ENCODE measurements at places on chromosomes 3 and 15. TPM values are rescaled to one million over a fixed set of nuclear protein-coding genes. Genes with fewer than 3 reads are reported as not detected.

DNA sequence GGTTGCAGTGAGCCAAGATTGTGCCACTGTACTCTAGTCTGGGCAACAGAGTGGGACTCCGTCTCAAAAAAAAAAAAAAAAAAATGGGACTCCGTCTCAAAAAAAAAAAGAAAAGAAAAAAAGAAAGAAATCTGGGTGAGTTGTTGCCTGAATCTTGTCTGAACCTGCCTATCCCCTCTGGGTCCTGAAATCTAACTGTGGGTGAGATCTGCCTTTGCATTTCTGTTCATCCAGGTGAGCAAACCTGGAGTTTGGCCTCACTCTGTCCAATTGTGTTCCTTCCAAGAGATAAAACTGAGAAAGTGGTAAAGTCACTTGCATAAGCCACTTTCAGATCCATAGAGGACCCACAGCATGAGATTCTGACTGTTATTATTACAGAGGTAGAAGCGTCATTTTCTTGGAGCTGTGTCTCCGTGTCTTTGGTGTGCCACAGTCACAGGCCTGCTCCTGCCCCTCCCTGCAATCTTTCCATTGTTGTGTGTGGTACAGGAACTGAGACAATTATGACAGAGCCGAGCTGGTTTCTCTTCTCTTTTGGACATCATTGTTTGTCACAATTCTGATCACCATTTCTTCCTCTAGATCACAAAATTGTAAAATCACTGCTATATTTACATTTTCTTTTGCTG is 235.9 kb downstream of the LPP start:
- no peak overlapping the region for H3K27ac ChIP-seq
- no peaks in the 10 kb centered on the region for H3K27me3 ChIP-seq
- H3K4me3 ChIP-seq: no peak overlapping the region
- H3K4me1 ChIP-seq: no peaks in the 10 kb centered on the region

- DNase-seq: no peak
- no peaks in the 10 kb centered on the region for H3K4me1 ChIP-seq
- H3K36me3 ChIP-seq: no peaks in the 10 kb centered on the region
- no peak overlapping the region for H3K4me3 ChIP-seq
Measured at GRCh38 chr3:128439226-128439625, 27.5 kb downstream of the DNAJB8 start.

DNA sequence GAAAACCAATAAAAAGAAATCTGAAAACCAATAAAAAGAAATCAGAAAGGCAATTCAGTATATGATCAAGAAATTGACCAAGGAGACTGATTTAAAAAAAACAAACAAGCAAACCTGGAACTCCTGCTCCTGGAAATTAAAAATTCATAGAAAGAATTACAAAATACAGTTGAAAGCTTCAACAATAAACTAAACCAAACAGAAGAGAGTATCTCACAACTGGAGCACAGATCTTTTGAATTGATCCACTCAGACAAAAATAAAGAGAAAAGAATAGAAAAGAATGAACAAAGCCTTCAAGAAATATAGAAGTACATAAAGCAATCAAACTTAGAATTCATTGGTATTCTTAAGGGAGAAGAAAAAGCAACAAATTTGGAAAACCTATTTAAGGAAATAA is 271.4 kb downstream of the MBNL1 start:
- no peaks in the 10 kb centered on the region for H3K36me3 ChIP-seq
- H3K27ac ChIP-seq: no peak overlapping the region
- H3K4me1 ChIP-seq: no peaks in the 10 kb centered on the region
- no peak for DNase-seq
- peaks cover 7% of the 10 kb centered on the region for H3K27me3 ChIP-seq
- H3K4me3 ChIP-seq: no peak overlapping the region

- no peak overlapping the region for H3K27ac ChIP-seq
- H3K27me3 ChIP-seq: no peaks in the 10 kb centered on the region
- no peaks in the 10 kb centered on the region for H3K36me3 ChIP-seq
- DNase-seq: no peak
Measured at GRCh38 chr3:59131016-59131766, 81.4 kb upstream of the CFAP20DC start.

The MYRIP gene
- not detected for polyA plus RNA-seq

DNA sequence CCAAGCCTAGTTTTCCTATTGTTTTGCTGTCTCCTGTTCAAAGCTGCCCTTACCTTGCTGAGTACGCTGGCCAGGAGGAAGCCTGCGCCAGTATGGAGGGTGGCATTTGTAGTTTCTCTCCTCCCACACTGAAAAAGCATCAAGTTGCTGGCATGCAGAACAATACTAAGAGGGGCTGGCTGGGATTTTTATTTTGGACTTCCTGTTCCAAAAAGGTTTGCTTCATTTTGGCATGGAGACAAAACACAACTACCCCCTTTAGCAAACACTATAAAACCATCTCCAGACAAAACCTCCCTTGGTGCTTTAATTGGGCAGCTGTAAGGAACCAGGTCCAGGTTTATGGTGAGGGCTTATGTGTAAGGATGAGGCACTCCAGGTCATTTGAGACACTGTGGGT is 457.6 kb downstream of the PDCD6IP start:
- H3K27me3 ChIP-seq: no peaks in the 10 kb centered on the region
- no peak for DNase-seq
- H3K4me3 ChIP-seq: no peak overlapping the region
- H3K4me1 ChIP-seq: no peaks in the 10 kb centered on the region

The GOLGA8Q gene
- not detected for polyA plus RNA-seq

DNA sequence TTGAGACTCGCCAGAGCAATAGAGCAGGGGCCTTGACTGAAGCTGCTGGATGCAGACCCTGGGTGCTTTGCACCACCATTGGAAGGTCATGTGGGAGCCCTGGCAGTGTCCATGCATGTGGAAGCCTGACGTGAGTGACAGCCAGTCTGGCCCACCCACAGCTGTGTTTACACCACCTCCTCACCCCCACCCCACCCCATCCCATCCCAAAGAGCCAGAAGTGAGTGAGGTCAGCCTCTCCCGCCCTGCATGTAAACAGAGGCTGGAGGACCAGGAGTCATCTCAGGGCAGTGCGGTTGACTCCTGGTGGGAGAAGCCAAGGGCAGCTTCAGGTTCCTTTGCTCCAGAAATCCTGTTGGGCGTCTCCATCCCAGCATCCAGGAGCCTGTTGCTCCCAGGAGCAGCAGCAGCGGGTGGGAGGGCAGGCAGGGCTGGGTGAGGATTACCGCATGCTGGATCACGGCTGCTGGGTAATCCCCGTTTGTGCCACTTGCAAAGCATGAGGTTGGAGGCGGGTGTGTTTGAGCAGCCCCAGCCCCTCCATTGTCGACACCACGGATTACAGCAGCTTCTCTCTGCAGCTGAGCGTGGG is 44.6 kb downstream of the CORO2B start:
- no peaks in the 10 kb centered on the region for H3K36me3 ChIP-seq
- no peak for DNase-seq
- no peaks in the 10 kb centered on the region for H3K27me3 ChIP-seq
- H3K4me1 ChIP-seq: no peaks in the 10 kb centered on the region
- H3K27ac ChIP-seq: no peak overlapping the region

The AP4E1 gene
- polyA plus RNA-seq: 5.6 TPM

The FSD2 gene
- 0.09 TPM for polyA plus RNA-seq

- no peaks in the 10 kb centered on the region for H3K27me3 ChIP-seq
- H3K4me3 ChIP-seq: no peak overlapping the region
- DNase-seq: no peak
- H3K36me3 ChIP-seq: no peaks in the 10 kb centered on the region
Measured at GRCh38 chr3:139572847-139573672, 33.5 kb upstream of the RBP1 start.

The HGD gene
- polyA plus RNA-seq: not detected

- no peaks in the 10 kb centered on the region for H3K27me3 ChIP-seq
- DNase-seq: no peak
- H3K4me1 ChIP-seq: no peaks in the 10 kb centered on the region
- no peak overlapping the region for H3K27ac ChIP-seq
Measured at GRCh38 chr15:71366926-71367325, 251.7 kb downstream of the THSD4 start.

The C3orf52 gene
- 0.40 TPM for polyA plus RNA-seq

The IFT57 gene
- 46.7 TPM for polyA plus RNA-seq

DNA sequence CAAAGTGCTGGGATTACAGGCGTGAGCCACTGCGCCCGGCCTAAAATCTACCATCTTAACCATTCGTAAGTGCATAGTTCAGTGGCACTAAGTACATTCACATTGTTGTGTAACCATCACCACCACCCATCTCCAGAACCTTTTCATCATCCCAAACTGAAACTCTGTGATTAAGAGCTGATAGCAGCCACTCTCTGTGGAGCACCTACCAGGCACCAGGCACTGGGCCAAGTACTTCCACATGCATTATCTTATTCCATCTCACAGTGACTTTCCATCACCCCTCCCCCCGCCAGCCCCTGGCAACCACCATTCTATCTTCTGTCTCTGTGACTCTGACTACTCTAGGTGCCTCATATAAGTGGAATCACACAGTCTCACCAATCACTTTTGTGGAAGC is 2.3 kb upstream of the INSYN1 start:
- no peaks in the 10 kb centered on the region for H3K4me1 ChIP-seq
- H3K36me3 ChIP-seq: no peaks in the 10 kb centered on the region
- no peak for DNase-seq
- H3K27ac ChIP-seq: no peak overlapping the region

DNA sequence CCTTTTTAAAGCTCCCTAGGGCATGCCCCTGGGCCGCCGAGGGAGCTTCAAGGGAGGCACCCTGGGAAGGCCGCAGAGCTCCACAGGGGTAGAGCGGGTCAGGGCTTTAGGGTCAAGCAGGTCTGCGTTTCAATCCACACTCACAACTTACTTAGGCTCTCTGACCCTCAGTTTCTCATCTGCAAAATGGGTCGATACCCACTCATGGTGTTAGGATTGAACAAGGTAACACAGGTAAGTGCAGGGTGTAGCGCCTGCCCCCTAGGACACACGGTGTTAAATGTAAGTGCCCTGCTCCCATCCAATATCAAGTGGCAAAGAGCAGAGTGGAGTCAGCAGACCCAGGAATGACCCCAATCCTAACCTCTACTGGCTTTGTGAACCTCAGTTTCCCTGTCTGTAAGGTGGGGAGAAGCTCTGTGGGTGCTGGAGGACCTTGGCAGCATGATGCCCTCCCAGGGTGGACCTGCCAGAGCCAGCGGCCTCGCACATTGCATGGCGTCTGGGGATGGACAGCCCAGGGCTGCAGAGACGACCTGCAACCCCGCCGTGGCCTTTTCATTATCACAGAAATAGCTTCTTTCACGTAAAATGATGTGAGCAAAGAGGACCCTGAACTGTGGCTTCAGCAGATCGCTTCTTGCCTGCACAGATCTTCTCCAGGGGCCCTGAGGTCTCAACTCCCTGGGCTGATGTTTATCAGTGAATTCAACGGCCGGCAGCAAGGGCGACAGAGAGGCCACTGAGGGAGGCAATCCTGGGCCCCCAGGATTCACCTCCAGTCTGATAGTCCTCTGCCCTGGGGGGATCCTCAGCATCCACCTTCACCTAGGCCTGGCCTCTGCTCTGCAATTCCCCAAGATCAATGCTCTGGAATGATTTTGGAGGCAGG is 138.5 kb downstream of the CHSY1 start:
- no peaks in the 10 kb centered on the region for H3K36me3 ChIP-seq
- H3K4me3 ChIP-seq: no peak overlapping the region
- H3K4me1 ChIP-seq: no peaks in the 10 kb centered on the region
- no peak overlapping the region for H3K27ac ChIP-seq

The RFTN1 gene
- 87.1 TPM for polyA plus RNA-seq

The C2CD4A gene
- 0.28 TPM for polyA plus RNA-seq

The ZDHHC19 gene
- polyA plus RNA-seq: not detected

- H3K27ac ChIP-seq: no peak overlapping the region
- H3K4me3 ChIP-seq: no peak overlapping the region
- no peaks in the 10 kb centered on the region for H3K4me1 ChIP-seq
- DNase-seq: no peak
- H3K36me3 ChIP-seq: no peaks in the 10 kb centered on the region
Measured at GRCh38 chr3:183473969-183474368, 45.5 kb upstream of the MCF2L2 start.
